ENCODE measurements at places on chromosomes 16 and 17. TPM values are rescaled to one million over a fixed set of nuclear protein-coding genes. Genes with fewer than 3 reads are reported as not detected.

DNA sequence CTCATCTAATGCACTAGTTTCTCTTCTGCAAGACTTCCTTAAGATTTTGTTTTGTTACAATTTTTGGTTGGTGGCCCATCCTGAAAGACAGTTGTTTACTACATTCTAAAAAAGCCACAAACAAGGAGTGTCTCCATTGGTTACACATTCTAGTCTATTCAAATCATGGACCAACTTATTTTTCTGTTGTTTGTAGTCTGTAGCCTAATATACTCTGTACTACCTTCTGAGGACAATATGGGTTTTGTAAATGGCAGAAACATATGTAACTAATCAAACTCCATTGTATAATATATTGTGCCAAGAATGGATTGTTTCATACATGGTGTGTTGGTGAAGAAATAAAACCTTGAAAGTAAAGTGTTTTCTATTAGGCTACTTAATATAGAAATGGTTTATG, 79.5 kb upstream of the DHX40 start:
- H3K27me3 ChIP-seq = no peaks in the 10 kb centered on the region
- H3K4me3 ChIP-seq = no peak overlapping the region
- H3K36me3 ChIP-seq = no peaks in the 10 kb centered on the region
- H3K27ac ChIP-seq = no peak overlapping the region
- DNase-seq = no peak

DNA sequence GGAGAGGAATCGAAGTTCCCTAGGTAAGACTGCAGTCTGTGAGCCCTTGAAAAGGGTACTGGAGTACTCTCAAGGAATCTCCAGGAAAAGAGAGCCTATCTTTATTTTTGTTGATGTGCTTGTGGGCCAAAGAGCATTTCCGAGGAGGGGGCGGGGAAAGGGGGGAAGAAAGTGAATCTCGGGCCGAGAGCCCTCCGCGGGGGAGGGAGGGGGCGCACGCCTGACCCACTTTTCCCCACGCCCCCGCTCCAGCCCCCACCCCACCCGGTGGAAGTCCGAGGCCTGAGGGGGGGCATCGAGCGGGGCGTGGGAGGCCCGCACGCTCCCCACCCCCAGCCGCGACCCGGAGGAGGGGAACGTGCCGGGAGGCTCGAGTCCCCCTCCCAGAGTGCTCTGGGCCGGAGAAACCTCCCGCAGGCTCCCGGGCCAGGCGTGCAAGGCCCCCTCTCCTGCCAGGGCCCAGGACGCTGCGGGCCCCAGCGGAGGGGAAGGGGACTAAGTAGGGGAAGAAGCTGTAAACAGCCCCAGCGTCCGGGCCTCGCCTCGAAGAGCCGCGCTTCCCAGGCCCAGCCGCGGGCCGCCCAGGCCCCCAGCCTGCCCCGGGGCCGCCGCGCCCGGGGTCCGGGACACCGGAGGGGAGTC, 444 bp downstream of the HELZ start:
- H3K4me3 ChIP-seq = peak overlapping the region; percentile 95
- peaks cover 4% of the 10 kb centered on the region for H3K4me1 ChIP-seq
- H3K36me3 ChIP-seq = no peaks in the 10 kb centered on the region
- DNase-seq = no peak
- H3K27ac ChIP-seq = peak overlapping the region; percentile 91

GRCh38 chr17:65181237-65182061, 44.3 kb downstream of the RGS9 start:
- H3K4me3 ChIP-seq = no peak overlapping the region
- H3K36me3 ChIP-seq = no peaks in the 10 kb centered on the region
- no peak overlapping the region for H3K27ac ChIP-seq
- no peak for DNase-seq

- peak overlapping the region; percentile 90 for H3K27ac ChIP-seq
- no peaks in the 10 kb centered on the region for H3K27me3 ChIP-seq
- H3K4me1 ChIP-seq = peaks cover 47% of the 10 kb centered on the region
- DNase-seq = peak; percentile 65
These were observed 123.7 kb downstream of the METRNL start for GRCh38 chr17:83203073-83203471.

- H3K27me3 ChIP-seq = no peaks in the 10 kb centered on the region
- no peaks in the 10 kb centered on the region for H3K4me1 ChIP-seq
- H3K27ac ChIP-seq = no peak overlapping the region
These were observed 54.7 kb upstream of the FOXF1 start for GRCh38 chr16:86455640-86456039.

- H3K27me3 ChIP-seq = no peaks in the 10 kb centered on the region
- H3K4me1 ChIP-seq = peaks cover 9% of the 10 kb centered on the region
- H3K36me3 ChIP-seq = no peaks in the 10 kb centered on the region
- H3K27ac ChIP-seq = peak overlapping the region; percentile 93
- no peak for DNase-seq
These were observed 477 bp downstream of the NTAN1 start for GRCh38 chr16:15055141-15056053.

DNA sequence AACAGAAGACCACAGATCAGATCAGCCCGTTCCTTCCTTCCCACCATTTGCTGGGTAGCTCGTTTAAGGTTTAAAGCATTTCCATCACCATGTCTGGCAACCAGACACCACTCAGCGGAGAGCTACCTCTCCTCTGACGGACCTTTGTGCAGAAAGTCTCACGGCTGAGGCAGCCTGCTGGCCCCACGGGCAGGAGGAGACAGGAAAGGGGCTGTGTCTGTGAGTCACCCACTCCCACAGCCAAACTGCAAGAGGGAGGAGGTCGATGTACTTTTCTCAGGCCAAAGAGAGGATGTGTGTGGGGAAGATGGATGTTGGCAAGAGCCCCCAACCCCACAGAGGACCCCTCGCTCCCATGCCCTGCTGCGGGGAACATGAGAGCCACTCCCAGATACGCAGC, 92.1 kb downstream of the ZNF423 start:
- no peaks in the 10 kb centered on the region for H3K36me3 ChIP-seq
- DNase-seq = no peak
- no peaks in the 10 kb centered on the region for H3K4me1 ChIP-seq
- no peak overlapping the region for H3K27ac ChIP-seq

- no peaks in the 10 kb centered on the region for H3K36me3 ChIP-seq
- DNase-seq = no peak
- no peak overlapping the region for H3K4me3 ChIP-seq
- no peak overlapping the region for H3K27ac ChIP-seq
These were observed 78.1 kb downstream of the GP2 start for GRCh38 chr16:20249211-20249610.

DNA sequence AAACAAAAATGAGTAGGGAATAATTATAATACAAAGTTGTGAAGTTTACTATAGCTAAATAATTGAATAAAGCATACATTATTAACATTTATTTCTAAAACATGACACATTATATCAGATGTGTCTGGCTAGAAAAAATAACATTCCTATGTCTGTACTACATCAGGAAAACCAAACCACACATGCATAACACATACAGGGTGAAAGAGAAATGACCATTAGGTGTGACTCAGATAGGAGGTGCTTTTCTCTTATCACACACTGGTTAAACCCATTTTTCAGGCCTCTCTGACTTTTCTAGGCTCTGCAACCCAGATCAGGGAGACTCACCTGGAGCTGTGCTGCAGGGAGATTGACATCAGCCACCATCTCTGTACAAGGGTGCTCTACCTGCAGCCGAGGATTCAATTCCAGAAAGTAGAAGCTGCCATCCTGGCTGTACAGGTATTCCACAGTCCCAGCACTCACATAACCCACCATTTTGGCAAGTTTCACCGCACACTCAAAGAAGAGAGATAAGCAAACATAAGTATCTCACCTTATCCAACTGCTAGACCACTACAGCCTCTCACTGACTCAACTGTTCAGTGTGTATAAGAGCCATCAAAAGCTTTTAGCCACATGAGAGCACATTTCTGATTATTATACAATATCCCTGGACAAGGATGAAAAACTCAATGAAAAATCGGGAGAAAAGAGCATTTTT, 116.6 kb upstream of the C17orf78 start:
- no peak overlapping the region for H3K4me3 ChIP-seq
- no peaks in the 10 kb centered on the region for H3K27me3 ChIP-seq
- H3K36me3 ChIP-seq = no peaks in the 10 kb centered on the region

- no peaks in the 10 kb centered on the region for H3K36me3 ChIP-seq
- no peak overlapping the region for H3K4me3 ChIP-seq
- H3K27ac ChIP-seq = no peak overlapping the region
- DNase-seq = no peak
These were observed 24.3 kb upstream of the TMEM220 start for GRCh38 chr17:10754109-10754508.

GRCh38 chr16:20937736-20938135, 37.2 kb downstream of the LYRM1 start:
- no peak overlapping the region for H3K4me3 ChIP-seq
- no peaks in the 10 kb centered on the region for H3K4me1 ChIP-seq
- H3K27me3 ChIP-seq = no peaks in the 10 kb centered on the region
- no peaks in the 10 kb centered on the region for H3K36me3 ChIP-seq
- H3K27ac ChIP-seq = no peak overlapping the region

DNA sequence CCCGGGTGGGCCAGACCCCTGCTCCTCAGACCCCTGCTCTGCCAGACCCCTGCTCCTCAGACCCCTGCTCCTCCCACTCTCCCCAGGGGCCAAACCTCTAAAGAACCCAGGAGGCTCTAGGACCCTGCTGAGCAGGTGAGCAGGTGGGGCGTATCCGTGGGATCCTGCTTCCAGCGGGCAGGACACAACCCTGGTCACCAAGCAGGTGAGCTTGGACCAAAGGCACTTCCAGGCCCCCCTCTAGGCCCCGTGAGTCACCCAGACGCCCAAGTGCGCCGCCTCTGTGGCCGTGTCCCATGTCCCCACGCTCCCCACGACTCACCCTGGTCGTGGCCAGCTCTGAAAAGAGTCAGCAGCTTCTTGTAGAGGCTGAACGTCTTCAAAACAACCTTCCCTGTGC, 5.0 kb downstream of the CYBC1 start:
- H3K27ac ChIP-seq = peak overlapping the region; percentile 63
- no peaks in the 10 kb centered on the region for H3K36me3 ChIP-seq
- no peaks in the 10 kb centered on the region for H3K27me3 ChIP-seq
- peaks cover 19% of the 10 kb centered on the region for H3K4me1 ChIP-seq
- no peak for DNase-seq
- no peak overlapping the region for H3K4me3 ChIP-seq

GRCh38 chr17:39667945-39668924, at the start of gene PNMT:
Gene PNMT, plus strand, starts transcription at chr17:39668453. Its CDS starts 23 bp downstream, at chr17:39668476.
- no peaks in the 10 kb centered on the region for H3K36me3 ChIP-seq
- no peak within 1 kb of the TSS for H3K27ac ChIP-seq
- H3K4me1 ChIP-seq = peaks cover 67% of the 10 kb centered on the region
- peak; percentile 63 for DNase-seq
- peak within 1 kb of the TSS; percentile 53 for H3K4me3 ChIP-seq
- H3K27me3 ChIP-seq = peaks cover 59% of the 10 kb centered on the region

- H3K4me3 ChIP-seq = no peak overlapping the region
- no peaks in the 10 kb centered on the region for H3K36me3 ChIP-seq
- no peaks in the 10 kb centered on the region for H3K27me3 ChIP-seq
- H3K27ac ChIP-seq = no peak overlapping the region
- no peaks in the 10 kb centered on the region for H3K4me1 ChIP-seq
These were observed 18.4 kb downstream of the PRSS54 start for GRCh38 chr16:58276346-58276951.

- H3K27me3 ChIP-seq = no peaks in the 10 kb centered on the region
- H3K4me1 ChIP-seq = no peaks in the 10 kb centered on the region
- no peaks in the 10 kb centered on the region for H3K36me3 ChIP-seq
- DNase-seq = no peak
- no peak overlapping the region for H3K27ac ChIP-seq
These were observed 1469.5 kb upstream of the GOT2 start for GRCh38 chr16:60203525-60204124.

- H3K4me1 ChIP-seq = peaks cover 17% of the 10 kb centered on the region
- peak; percentile 99 for DNase-seq
- H3K27ac ChIP-seq = peak within 1 kb of the TSS; percentile 96
- peak within 1 kb of the TSS; percentile 60 for H3K4me3 ChIP-seq
- H3K27me3 ChIP-seq = no peaks in the 10 kb centered on the region
These were observed at the start of gene CAVIN1 for GRCh38 chr17:42422958-42423712. Gene CAVIN1, minus strand, starts transcription at chr17:42423256. Its CDS starts 159 bp downstream, at chr17:42423097.

GRCh38 chr17:77882481-77883212, 75.9 kb upstream of the TNRC6C start:
- peak; percentile 40 for DNase-seq
- peak overlapping the region; percentile 49 for H3K27ac ChIP-seq
- no peak overlapping the region for H3K4me3 ChIP-seq
- no peaks in the 10 kb centered on the region for H3K36me3 ChIP-seq
- peaks cover 53% of the 10 kb centered on the region for H3K4me1 ChIP-seq

DNA sequence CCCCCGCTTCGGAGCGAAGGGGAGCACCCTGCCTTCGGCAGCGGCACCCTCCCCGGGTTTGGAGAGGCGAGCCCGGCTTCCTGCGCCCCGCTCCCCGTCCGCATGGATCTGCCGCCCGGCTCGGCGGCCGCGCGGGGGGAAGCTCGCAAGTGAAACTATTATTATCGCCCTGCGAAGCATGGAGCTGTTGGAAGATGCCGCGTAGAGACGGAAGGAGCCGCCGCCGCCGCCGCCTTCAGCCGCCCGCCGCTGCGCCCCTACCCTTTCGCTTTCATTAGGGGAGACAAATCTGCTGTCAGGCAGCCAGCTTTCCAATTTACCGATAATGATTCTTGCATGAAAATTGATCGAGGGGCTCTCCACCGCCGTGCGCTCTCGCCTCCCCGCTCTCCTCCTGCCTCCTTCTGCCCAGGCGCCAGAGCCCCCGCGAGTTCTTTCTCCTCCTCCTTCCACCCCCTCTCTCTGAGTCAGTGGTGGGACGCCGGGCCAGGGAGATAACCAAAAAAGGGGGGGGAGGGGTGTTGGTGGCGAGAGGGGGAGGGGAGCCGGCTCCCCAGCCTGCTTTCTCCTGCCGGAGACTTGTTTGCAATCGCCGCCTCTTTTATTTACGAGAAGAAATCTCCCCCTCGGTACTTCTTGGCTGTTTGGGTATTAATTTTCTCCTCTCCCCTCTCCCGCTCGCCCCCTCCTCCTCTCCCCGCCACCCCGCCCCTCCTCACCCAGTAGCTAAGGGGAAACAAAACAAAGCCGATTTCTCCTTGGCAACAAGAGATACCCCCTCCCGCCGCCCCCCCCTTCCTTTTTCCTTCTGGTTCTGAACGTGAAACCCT, 58.0 kb upstream of the GSE1 start:
- H3K27ac ChIP-seq = peak overlapping the region; percentile 91
- DNase-seq = peak; percentile 33
- no peaks in the 10 kb centered on the region for H3K27me3 ChIP-seq
- H3K4me3 ChIP-seq = peak overlapping the region; percentile 69
- no peaks in the 10 kb centered on the region for H3K36me3 ChIP-seq

DNA sequence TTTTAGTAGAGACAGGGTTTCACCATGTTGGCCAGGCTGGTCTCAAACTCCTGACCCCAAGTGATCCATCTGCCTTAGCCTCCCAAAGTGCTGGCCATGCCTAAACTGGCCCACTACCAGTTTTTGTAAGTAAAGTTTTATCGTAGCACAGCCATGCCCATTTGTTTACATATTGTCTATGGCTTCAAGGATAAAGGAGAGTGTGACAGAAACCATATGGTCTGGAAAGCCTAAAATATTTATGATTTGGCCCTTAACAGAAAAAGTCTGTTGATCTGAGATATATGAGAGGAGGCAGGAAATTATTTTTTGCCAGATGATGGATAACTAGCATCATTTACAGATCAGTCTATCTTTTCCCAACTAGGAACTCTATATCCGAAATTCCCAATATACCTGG, 4.5 kb downstream of the AKAP10 start:
- H3K4me3 ChIP-seq = no peak overlapping the region
- peaks cover 34% of the 10 kb centered on the region for H3K4me1 ChIP-seq
- H3K36me3 ChIP-seq = peaks cover 65% of the 10 kb centered on the region
- DNase-seq = no peak
- no peaks in the 10 kb centered on the region for H3K27me3 ChIP-seq

The PRDM7 gene
- not detected for total RNA-seq

The HOXB6 gene
- total RNA-seq = 5.1 TPM

The TNFRSF17 gene
- total RNA-seq = not detected

The ZPBP2 gene
- not detected for total RNA-seq

The JPH3 gene
- 0.39 TPM for total RNA-seq

The TNS4 gene
- not detected for total RNA-seq
